ENCODE measurements at places on chromosomes 7 and 10.

DNA sequence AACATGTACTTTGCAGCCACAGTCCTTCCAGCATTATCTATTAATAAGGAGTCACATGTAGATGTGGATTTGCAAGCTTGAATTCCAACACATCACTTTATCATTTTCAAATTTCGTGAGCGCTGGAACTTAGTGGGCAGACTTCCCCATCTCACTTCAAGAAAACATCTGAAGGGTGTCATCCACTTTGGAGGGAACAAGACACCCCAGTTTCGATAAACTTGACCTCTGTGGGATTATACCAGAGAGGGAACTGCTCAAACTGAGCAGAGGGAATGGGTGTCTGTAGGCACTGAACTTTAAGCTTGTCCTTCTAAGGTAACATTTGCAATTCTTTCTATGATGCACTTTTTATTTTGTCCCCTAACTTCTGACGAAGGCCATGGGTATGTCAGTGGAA lies 27.5 kb downstream of the ADRB1 start:
- no peak for DNase-seq

- DNase-seq: no peak
Observed at GRCh38 chr10:61543831-61544230, 90.7 kb upstream of the TMEM26 start.

DNA sequence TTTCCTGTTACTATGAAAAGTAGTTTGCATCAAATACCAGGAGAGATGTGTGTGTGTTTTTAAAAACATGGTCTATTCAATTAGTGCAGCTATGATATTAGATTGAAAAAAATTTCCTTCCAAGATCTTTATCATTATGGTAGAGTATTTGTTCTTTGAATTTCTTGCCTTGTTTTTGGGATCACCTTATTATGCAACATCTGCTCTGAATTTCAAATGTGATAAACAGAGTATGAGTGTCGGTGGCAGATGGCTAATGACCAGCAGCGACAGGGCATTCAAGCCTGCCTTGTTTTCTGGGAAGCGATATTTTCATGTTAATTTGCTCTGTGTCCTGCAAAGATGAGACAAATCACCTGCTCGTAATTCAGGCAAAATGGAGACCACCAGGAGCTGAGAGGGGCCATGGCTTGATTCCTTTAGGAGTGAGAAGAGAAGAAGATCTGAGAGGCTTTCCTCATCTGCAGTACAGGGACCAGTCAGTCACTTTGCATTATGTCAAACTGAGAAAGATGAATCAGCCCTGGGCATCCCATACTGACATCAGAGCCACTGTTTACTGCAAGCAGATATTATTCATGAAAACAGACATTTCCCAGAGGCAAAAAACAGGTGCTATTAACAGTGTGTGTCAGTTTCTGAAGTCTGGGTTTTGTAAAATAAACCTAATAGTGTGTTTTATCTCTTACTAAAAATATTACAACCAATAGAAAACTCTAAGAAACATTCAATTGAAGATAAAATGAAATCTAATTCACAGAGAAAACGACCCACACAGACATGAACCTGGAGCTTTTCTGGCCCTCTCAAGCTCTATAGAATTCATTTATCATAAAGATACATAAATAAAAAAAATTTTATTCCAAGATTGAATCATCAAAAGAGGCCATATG lies 67.6 kb downstream of the CDK6 start:
- DNase-seq: peak; percentile 16

DNA sequence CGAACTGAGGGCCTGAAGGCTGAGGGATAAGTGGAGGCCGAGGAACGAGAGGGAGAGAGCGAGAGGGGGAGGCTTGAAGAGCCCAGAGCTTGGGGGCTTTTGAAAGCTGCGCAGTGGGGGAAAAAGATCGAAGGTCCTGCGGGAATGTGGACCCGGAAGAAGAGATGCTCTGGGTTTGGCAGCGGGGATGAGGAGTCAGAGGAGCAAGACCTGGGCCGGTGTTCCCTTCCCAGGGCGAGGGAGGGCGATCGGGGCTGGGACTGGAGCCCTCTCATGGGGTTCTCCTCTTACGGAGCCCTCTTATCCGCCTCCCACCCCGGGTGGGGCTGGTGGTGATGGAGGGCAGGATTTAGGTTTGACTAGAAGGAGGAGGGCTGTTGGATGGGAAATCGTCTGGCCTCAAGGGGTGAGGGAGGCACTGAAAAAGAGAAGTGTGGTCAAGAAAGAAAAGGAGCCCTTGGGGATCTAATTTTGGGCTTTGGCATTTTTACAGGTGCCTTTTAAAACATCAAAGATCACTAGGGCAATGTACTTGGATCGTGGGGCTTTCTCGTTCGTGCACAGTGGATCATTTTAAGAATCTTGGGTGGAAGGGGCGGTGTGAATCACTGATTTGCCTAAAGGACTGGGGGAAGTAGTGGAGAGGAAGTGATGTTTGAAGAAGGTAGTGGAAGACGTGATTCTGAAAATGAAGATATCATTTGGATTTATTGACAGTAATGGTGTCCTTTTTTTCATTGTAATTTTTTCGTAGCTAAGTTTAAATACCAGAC lies 637 bp downstream of the SAMD8 start:
- peak; percentile 21 for DNase-seq

- no peak for DNase-seq
Observed at GRCh38 chr7:87075671-87076404, 16.4 kb upstream of the ELAPOR2 start.

GRCh38 chr10:17181751-17182150 lies 19.7 kb downstream of the TRDMT1 start:
- DNase-seq: no peak

- DNase-seq: no peak
Observed at GRCh38 chr7:38105874-38106483, 72.1 kb upstream of the STARD3NL start.

GRCh38 chr7:69256634-69257081 lies 341.6 kb upstream of the AUTS2 start:
- no peak for DNase-seq

GRCh38 chr10:124525751-124526600 lies 64.4 kb downstream of the LHPP start:
- DNase-seq: no peak

Data from stimulated activated CD4-positive, alpha-beta T cell treated with anti-CD3 and anti-CD28 coated beads, Interleukin-12 subunit alpha, Interleukin-12 subunit beta, amount 100 ng/mL, for 24 hours (primary cell).